Fibroblast of the aortic adventitia (primary cell): ENCODE measurements at places on chromosomes 4 and X.

GRCh38 chr4:3122081-3122563 lies 47.6 kb downstream of the HTT start:
- DNase-seq: peak; percentile 53

DNA sequence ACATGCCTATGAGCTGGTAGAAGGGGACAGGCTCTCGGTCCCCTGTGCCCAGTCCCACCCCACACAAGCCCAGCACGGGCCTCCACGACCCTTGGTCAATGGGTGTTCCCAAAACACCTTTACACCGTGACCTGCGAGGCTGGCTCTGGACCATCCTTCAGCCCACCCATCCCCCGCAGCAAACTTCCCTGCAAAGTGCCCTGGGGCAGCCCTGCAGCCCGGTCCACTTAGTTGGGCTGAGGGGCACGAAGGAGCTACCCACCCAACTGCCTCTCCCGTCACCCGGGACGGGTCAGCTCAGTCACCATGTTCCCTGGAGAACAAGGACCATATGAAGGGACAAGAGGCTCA lies 23.4 kb downstream of the WDR1 start:
- no peak for DNase-seq

DNA sequence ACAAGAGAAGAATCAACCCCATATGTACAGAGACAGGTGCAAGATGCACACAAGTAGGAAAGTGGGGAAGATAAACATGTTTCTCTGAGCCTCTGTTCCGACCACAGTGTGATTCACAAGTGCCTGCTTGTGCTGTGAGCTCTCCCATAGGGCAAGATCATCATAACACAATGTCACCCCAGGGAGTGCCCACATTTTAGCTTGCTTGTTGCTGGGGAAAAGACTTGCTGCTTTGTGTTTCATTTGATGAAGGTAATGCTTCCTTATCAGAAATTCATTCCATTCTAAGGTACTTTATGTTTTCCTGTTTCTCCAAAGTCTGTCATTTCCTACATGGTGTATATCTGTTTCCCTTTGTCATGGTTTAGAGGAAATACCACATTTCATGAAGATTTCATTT lies 304.5 kb upstream of the DIPK2B start:
- DNase-seq: peak; percentile 45

DNA sequence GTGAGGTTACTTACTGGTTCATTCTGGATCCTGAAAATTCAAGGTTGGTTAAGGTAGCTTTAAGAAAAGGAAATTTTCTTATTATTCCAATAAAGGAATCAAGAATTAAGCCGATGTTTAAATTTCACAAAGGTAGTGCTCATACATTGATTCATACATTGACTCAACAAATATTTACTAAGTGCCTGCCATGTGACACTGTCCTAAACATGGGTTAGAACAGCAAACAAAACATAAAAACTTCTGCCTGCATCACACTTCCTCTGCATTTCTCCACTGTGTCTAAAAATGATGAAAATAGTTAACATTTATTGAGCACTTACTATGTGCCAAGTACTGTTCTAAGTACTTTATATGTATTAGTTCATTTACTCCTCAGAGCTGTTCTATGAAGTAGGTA lies 75.7 kb downstream of the RASL11B start:
- DNase-seq: no peak

DNA sequence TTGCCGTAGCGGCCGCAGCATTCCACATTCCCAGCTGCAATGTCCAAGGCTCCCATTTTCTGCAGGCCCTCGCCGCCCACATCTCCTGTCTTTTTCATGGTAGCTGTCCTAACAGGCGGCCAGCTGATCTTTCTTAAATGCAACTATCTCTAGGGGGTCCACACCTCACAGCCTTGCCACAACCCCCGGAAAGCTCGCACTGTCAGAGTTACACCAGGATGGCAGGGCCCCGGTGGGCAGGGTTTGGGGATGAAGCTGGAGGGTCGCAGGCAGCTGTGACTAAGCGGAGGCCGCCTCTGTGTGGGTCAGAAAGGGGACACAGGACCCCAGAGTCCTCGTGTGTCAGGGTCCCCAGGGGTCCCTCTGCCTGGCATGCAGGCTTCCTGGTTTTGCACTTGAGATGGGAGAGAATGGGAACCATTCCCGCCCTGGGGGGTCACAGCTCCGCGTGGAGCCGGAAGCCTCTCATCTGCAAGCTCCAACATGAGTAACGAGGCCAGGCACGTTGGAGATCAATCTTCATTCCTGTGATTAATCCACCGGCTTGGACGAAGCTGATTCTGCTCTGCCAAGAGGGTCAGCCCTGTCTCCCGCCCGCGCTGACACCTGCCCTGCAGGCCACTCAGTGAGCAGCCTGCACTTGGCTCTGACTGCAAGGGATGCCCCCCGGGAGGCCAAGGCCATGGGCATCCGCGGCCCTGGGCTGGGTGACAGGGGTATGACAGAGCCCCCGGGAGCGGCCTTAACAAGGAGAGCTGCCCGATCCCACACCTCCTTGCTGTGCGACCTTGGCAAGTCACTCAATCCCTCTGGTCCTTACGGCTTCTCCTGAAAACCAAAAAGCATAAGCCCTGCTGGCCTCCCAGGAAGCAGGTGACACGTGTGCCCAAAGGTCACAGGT lies 97.9 kb downstream of the ADRA2C start:
- no peak for DNase-seq

GRCh38 chr4:151143162-151143561 lies 43.7 kb downstream of the RPS3A start:
- peak; percentile 39 for DNase-seq

GRCh38 chr4:146098978-146099377 lies 76.5 kb upstream of the LSM6 start:
- DNase-seq: no peak

DNA sequence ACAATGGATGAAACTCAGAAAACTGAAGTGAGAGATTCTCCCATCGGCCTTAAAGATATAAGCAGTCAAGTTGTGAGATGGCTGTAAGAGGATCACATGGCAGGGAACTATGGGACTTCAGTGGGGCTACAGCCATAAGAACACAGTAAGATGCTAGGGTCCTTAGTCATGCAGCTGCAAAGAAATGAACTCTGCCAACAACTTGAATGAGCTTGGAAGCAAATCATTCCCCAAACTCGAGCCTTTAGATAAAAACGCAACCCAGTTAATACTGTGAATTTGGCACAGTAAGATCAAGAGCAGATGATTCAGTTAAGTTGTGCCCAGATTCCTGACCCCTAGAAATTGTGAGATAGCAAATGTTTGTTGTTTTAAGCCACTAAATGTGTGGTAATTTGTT lies 117.3 kb downstream of the FAM13A start:
- peak; percentile 92 for DNase-seq

DNA sequence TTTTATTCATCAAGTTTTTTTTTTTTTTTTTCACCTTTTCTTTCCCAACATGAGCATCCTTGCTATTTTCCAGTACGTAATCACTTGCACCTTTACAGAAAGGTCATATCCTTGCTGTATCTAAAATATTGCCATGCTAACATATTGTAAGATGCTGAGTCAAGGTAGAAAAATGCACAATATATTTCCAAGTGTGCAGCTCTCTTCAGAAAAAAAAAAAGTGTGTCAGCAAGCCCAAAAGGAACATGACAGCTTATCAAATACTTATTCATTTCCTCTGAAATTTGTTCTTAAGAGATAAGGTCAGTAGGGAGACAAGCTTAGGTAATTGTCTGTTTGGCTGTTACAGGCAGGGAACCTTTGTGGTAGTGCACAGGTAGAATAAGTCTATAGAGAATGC lies 27.0 kb downstream of the SH2D1A start:
- DNase-seq: no peak

- no peak for DNase-seq
These were observed 20.0 kb upstream of the BCOR start for GRCh38 chrX:40117715-40118285.

DNA sequence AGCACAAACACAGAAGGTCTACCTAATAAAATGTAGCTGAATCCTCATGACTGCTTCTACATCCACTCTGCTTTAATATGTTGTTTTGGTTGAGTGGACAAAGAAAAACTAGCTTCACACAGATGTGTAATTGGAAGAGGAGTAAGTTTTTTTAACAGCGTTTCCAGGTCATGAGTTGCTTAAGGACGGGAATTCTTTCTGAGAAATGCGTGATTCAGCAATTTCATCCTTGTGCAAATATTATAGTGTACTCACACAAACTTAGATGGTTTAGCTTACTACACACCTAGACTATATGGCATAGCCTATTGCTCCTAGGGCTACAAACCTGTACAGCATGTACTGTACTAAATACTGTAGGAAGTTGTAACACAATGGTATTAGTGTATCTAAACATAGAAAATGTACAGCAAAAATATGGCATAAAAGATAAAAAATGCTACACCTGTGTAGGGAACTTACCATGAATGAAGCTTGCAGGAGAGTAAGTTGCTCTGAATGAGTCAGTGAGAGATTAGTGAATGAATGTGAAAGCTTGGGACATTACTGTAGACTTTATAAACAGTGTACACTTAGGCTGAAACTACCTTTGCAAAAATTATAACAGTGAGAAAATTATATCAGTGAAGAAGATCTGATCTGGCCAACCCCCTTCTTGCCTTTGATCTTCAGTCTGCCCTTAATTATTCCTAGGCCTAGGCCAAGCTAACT lies 70.8 kb upstream of the IL15 start:
- no peak for DNase-seq

- peak; percentile 37 for DNase-seq
These were observed 2497.3 kb downstream of the ARAP2 start for GRCh38 chr4:33746979-33747378.

- no peak for DNase-seq
These were observed 2.6 kb upstream of the SNCA start for GRCh38 chr4:89839558-89839957.

- no peak for DNase-seq
These were observed 2.9 kb downstream of the GPRASP3 start for GRCh38 chrX:102723456-102723855.

DNA sequence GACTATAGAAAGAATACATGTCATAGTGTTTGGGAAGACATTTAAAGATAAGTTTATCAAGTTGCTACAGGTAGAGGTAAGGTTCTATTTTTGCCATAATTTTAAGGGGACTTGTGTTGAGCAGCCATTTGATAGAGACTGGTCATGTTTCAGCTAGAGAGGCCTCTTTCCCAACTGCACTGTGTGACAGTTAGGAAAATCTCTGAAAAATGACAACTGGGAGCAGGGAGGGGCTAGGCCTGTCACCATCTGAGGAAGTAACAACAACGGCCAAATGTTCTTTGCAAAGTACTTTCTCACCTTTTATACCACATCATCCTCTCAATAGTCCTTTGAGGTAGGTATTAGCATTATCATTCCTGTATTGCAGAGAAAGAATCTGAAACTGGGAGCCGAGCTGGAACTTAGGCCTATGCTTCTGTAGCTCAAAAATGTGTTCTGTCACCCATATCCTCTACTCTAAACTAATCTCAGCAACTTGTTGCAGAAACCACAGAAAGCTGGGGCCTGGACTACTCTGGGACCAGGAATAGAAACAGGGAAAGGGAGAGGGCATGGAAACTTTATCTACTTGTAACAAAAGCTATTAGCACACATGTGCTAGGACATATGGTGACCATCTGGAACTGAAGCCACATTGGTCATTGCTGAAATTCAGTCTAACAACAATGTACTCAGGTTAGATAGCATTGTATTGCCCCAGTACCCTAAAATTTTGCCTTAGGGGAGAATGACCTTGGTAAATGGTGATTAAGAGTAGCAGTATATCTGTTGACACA lies 198.9 kb downstream of the MID1IP1 start:
- peak; percentile 49 for DNase-seq

- no peak for DNase-seq
These were observed 62.3 kb downstream of the RFC1 start for GRCh38 chr4:39303871-39304270.

- DNase-seq: peak; percentile 12
These were observed 134.8 kb upstream of the LDB2 start for GRCh38 chr4:17033025-17033767.

GRCh38 chr4:101201421-101201820 lies 145.9 kb downstream of the PPP3CA start:
- DNase-seq: no peak

- DNase-seq: peak; percentile 49
These were observed 98.7 kb downstream of the TMEM131L start for GRCh38 chr4:153564630-153565525.

DNA sequence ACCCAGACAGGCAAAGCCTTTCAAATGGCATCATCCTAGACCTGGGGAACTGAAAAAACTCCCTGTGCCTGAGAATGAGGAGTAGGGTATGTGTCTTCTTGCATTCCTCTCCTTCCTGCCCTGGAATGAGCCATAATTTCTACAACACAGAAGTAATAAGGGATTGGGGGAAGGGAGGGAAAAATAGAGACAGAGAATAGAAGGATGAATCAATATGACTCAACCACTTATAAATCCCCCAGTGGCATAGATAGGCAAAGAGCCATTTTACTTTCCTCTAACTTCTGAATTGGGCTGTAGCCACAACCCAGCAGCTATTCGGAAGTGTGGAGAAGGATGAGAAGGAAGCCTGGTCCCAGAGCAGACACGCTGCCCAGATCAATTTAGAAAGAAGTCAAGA lies 99.9 kb downstream of the NHS start:
- DNase-seq: peak; percentile 69

DNA sequence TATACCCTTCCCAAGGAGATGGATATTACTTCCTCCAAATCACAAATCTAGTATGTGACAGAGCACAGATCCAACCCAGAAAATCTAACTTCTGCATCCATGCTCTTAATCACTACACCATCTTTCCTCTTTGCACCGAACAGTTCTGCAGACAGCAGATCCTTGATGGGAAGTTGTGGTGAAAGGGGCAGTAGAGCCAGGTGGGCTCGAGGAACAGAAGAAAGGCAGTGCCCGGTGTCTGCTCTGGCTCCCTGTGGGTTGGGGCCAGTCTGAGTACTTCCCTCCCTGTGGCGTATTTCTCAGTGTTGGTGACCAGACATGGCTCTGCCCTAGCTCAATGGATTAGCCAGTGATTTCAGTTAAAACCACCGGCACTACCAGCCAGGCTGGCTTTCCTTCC lies 15.3 kb downstream of the HOPX start:
- no peak for DNase-seq

- no peak for DNase-seq
These were observed 199.8 kb upstream of the NOCT start for GRCh38 chr4:138815811-138816210.

DNA sequence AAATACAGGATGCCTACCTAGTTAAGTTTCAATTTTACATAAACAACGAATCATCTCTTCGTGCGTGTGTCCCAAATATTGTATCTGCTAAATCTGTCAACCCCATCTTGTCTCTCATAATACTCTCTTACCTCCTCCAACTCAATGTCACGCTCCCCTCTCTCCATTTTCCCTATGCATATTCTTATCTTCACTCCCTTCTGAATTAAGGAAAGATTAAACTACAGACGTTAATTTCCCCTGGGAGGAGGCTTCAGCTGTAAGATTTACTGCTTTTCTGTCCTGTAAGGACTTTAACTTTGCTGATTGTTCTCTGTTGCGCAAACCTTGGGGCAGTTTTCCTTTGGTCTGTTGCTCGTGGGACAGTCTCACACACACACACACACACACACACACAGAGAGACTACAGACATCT lies 455 bp upstream of the ABCB7 start:
- peak; percentile 52 for DNase-seq

DNA sequence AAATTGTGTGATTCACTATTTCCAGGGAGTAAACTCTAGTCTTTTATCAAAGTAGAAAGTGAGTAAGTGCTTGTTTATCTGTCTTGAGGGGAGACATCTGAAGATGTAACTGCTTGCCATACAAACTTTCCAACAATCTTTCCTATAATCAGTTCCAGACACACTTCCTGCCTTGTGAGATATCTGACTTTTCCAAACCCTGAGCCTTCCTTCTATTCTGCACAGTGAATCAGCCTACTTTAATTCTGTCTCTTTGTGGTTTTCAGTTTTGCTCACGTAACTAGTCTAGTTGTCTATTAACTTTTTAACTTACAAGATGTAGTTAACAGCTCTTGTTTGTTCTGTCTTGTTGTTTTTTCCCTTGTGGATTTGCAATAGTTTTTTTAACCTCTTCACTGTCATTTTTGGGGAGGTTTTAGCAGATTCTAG lies 947.8 kb downstream of the C4orf33 start:
- DNase-seq: no peak
